ENCODE measurements at places on chromosomes 11 and 22. TPM values are rescaled to one million over a fixed set of nuclear protein-coding genes. Genes with fewer than 3 reads are reported as not detected.

Gene MS4A6A
- not detected for total RNA-seq

- DNase-seq: no peak
These were observed 43.5 kb upstream of the TP53I11 start for GRCh38 chr11:44993971-44994704.

DNA sequence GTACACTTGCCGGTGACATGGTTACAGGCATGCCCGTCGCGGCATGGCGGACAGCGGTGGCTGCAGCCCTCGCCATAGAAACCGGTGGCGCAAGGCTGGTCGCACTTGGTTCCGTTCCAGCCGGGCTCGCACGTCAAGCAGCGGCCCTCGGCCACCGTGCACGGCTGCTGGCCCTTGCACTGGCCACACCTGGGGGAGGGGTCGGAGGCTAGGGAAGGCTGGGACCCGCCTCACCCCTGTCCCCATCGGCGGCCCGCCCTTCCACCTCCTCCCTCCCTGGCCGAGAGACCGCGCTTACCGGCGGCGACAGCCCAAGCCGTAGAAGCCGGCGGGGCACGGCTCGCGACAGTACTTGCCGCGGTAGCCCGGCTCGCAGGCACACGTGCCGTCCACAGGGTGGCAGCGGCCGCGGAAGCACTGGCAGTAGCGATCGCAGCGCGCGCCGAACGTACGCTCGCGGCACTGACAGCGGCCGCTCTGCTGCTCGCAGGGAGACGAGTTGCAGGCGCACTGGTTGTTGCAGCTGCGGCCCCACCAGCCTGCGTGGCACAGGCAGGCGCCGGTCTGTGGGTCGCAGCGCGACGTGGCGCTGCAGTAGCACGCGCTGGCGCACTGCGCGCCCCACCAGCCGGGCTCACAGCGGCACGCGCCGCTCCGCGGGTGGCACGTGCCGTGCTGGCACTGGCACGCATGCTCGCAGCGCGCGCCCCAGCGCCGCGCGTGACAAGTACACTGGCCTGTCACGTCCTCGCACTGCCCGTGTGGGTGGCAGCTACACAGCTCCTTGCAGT lies 6.7 kb downstream of the SCARF2 start:
- no peak for DNase-seq

Gene AKIP1
- total RNA-seq: 51.1 TPM

DNA sequence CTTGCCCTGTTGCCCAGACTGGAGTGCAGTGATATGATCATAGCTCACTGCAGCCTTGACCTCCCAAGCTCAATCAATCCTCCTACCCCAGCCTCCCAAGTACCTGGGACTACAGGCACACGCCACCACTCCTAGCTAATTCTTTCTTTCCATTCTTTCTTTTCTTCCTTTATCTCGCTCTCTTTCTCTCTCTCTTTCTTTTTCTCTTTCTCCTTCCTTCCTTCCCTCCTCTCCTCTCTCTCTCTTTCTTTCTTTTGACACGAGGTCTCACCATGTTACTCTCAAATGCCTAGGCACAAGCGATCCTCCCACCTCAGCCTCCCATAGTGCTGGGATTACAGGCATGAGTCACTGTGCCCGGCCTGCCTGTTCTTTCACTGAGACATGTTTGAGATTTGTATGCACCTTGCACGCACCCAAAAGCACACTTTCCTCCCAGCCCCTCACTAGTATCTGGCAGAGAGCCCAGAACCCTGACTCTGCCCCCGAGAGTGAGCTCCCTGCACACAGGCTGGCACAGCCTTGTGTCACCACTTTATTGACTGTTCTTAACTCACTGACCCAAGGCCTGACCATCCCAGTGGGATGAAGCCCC lies 56.8 kb downstream of the CD6 start:
- DNase-seq: no peak

Gene BTG4
- 0.15 TPM for total RNA-seq
